ENCODE measurements at places on chromosomes 12 and 14. TPM values are rescaled to one million over a fixed set of nuclear protein-coding genes. Genes with fewer than 3 reads are reported as not detected.

Gene ALX1
- 0.54 TPM for total RNA-seq

Gene MGAT4C
- under 0.01 TPM for total RNA-seq

Gene RPL10L
- total RNA-seq, result not detected

Gene DBX2
- total RNA-seq, result not detected

Gene DAD1
- total RNA-seq, result 388 TPM

Gene ZC2HC1C
- total RNA-seq, result not detected
